ENCODE measurements at places on chromosomes 12 and 14.

GRCh38 chr14:102223682-102224081 lies 81.3 kb downstream of the MOK start:
- no peak for DNase-seq

DNA sequence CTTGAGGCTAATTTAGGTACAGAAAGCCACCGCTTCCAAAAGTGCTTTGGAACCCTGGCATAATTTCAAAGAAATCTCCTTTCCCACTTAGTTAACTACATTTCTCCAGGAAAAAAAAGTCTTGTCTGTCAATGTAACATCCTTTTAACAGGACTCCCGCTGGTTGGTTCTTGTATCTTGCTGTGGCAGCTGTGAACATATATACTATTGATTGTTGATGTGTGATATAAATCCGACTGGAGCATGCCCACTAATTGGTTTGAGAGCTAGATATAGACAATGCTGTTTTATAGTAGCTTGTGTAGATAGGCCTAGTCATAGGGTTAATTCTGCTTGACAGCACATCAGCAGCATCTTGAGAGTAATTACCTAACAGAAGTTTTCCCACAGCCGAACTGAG lies 89.6 kb downstream of the MSRB3 start:
- DNase-seq, result no peak

- no peak for DNase-seq
Observed at GRCh38 chr14:65470404-65470880, 57.9 kb downstream of the FUT8 start.

- DNase-seq, result no peak
Observed at GRCh38 chr12:80161612-80162011, 62.3 kb downstream of the OTOGL start.

GRCh38 chr12:28331130-28331529 lies 140.9 kb downstream of the CCDC91 start:
- no peak for DNase-seq

DNA sequence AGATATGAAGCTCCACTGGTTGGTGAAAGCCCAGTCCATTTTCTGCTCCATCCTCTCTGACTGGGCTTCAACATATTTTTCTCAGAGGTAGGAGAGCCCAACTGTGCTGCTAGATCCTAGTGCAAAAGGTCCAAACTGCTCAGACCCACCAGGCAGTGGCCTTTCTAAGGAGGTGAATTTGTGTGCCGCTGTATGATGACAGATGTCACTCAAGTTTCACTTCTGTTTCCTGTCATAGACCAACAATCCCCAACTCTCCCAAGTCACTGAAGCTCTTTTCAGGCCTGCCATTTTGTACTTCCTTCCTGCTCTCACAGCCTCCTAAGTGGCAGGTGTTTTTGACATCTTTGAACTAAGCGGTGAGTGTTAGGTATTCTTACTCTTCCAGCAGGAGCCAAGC lies 16.4 kb upstream of the RNASE4 start:
- no peak for DNase-seq

- no peak for DNase-seq
Observed at GRCh38 chr14:91750634-91751198, 18.8 kb upstream of the CATSPERB start.

DNA sequence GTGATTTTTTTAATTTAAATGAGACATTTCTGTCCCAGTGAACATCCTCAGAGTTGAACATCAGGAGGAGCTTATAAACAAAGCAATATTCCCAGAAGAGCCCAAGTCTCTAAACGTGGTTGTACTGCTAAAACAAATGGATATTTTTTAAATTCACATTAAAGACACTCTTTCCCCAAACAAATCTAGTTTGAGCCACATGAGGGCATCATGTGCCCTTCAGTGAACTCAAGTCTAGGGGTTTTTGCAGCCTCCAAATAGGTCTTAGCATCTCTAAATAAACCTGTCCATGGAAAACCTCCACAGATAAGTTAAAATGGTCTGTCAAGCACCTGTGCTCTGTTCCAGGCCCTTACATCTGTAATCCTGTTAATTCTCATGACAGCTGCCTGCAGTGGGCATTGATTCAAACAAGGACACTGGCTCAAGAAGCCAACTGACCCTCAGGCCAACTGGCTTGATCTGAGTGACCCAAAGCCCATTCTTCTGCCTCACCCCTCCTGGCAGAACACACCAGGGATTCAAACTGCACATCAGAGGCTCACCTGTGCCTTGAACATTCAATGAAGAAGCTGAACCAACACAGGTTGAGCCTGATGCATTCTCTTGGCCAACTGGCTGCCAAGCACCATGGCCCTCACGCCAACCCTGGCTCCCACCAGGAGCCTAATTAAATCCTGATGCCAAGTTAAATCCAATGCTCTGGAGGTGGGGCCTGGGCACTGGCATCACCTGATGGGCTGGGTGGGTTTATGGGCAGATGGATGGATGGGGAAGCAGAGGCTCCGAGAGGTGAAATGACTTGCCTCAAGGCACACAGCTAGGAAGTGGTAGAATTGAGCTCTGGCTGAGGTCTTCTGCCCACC lies 8.6 kb downstream of the ISCU start:
- no peak for DNase-seq

GRCh38 chr12:65663648-65664047 lies 160.6 kb upstream of the HMGA2 start:
- DNase-seq, result no peak

GRCh38 chr12:6573001-6573400 lies 4.9 kb upstream of the NOP2 start:
- no peak for DNase-seq

All from stimulated activated CD4-positive, alpha-beta T cell treated with anti-CD3 and anti-CD28 coated beads, Interleukin-15, amount 100 ng/mL, for 24 hours (primary cell).